ENCODE measurements at places on chromosomes 7 and 10.

DNA sequence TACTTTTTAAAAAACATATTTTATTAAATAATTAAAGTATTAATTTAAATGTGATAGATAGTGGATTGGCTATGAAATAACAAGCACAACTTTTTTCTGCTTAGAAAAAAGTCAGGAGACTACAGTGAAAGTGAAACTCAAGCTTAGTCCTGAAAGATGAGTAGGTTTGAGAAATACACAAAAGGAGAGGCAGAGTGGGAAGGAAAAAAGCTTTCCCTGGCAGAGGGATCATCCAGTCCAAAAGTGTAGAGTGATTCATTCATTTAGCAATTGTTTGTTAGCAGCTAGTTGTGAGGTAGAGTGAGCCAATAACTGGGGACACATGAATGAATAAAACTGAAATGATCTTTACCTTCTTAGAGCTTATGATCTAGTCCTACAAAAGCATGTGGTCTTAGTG, 93.5 kb downstream of the FOXP2 start:
- no peak for DNase-seq

- no peak for DNase-seq
Observed at GRCh38 chr7:4272141-4272540, 410.0 kb upstream of the FOXK1 start.

DNA sequence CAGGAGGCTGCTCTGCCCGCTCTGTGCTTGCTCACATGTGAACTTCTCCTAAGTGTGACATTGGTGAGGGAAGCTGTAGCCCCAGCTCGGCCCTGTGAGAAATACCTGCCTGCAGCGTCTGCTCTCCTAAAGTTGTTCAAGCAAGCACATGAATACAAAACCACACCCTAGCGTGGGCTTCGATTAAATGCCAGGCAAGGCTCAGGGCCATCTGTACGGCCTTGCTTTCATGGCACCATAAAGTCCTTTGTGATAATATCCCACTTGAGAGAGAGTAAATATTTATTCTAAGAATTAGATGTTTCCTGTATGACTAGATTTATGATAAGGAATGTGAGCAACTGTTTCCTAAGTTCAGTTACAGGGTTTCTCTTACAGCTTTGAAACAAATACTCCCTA, 262.8 kb upstream of the KLF14 start:
- DNase-seq: peak; percentile 16

GRCh38 chr7:49497471-49497870, 276.0 kb upstream of the VWC2 start:
- DNase-seq: no peak

DNA sequence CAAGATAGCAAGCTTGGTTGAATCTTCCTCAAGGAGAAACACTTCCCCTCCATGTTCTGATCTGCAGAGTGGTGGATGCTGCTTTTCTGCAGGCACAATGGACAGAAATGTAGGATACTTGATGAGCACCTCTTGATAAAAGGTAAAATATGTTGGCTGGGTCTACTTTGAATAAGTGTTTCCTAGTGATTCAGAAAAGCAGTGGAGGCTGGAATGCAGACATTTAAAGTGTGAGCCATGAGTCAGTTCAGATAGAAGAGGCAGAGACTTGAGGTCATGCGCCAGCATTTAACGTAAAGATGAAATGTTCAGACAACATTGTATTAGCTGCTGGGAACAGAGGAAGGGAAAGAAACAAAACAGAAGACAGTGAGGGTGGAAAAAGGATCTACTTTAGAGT, 403.1 kb downstream of the ADRA2A start:
- DNase-seq: no peak

DNA sequence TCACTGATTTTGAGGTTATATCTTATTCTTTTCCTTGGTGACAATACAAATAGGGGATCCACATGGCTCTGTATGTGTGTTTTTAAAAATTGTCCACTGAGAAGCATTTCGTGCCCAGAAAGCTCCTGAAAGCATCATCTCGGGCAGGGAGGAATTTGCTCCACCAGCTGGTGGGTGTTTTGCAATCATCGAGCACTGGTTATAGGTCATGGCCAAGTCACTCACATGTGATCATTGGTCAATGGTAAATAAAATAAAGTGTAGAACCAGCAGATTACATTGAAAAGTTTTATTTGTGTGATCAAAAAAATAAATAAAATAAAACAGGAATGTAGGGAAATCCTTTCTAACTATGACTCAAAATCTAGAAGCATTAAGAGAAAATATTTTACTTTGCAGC, 23.0 kb upstream of the SNX13 start:
- no peak for DNase-seq

- no peak for DNase-seq
Observed at GRCh38 chr10:33241351-33241750, 93.1 kb downstream of the NRP1 start.

- no peak for DNase-seq
Observed at GRCh38 chr7:70923181-70923845, 208.6 kb upstream of the GALNT17 start.

DNA sequence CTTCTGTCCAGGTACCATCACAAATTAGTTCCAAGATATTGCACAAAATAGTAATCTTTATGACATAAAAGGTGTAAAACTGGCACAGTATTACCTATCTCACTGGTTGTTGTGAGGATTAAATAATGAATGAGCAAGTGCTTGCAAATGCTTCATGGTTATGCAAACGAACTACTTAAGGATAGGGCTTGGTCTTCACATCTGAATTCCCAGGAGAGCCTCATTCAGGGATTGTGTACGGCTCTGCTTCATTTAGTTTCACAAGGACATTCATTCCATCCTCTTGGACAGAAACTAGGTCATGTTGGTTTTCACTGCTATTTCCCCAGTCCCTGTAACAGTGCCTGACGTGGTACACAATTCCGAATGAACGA, 12.1 kb downstream of the ABCA13 start:
- no peak for DNase-seq
